ELR (cell line): ENCODE measurements at places on chromosomes 7 and 10.

DNA sequence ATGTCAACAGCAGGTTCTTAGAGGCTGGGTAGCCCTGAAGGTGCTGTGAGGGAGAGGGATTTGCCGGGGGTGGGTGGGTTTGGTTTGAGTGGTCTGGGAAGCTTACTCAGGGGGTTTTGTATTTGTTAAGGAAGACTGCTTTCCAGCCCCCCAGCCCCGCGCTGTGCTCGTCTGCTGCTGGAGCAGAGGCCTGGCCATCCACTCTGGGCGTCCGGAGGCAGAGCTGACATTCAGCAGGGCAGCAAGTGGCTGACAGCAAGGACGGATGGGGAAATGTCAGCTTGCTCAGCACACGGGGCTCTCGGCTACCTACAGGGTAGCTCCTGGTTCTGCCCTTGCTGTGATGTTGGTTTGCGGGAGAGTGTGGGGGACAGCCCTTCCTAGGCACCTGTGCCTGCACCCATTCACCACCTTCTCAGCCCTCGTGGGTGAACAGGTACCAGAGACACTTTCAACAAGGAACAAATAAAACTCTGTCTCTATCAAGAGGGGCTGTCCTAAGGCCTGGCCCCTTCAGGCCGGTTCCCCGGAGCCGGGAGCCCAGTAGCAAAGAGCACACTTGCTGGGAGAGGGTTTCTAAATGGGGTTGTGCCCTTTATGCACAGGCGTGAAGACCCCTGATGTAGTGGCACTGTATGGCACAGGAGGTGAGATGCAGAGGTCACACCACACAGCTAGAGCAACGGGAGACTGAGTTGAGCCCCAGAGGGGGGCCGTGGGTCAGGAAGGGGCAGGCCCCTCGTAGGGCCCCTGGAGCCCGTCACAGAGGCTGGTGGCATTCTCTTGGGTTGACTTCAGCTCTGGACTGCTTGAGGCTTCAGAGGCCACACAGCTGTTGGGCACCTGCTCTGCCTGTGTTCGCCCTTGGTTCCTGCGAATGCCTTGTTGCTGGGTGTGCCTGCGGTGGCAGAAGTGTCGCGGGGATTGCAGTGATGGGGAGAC lies 72.2 kb upstream of the SHH start:
- no peak for DNase-seq

- DNase-seq: peak; percentile 25
Measured at GRCh38 chr10:74371696-74372095, 220.7 kb downstream of the ADK start.

DNA sequence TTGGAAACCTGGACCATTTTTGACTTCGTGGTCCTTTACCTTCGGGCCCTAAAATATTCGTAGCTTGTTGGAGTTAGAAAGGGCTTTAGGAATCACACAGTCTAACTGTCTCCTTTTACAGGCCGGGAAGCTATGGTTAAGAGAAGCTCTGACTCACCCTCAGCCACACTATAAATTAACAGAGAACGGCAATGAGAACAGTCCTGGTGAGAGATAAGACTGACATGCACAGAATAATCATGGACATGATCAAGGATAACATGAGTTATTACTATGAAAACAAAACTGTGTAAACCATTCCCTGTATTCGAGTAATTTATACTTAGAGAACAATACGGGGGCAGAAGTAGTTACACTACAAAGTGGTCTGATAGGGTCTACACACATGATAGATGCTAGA lies 162.5 kb upstream of the MALRD1 start:
- DNase-seq: no peak

GRCh38 chr10:133309720-133310398 lies 1.1 kb downstream of the ZNF511 start:
- no peak for DNase-seq

DNA sequence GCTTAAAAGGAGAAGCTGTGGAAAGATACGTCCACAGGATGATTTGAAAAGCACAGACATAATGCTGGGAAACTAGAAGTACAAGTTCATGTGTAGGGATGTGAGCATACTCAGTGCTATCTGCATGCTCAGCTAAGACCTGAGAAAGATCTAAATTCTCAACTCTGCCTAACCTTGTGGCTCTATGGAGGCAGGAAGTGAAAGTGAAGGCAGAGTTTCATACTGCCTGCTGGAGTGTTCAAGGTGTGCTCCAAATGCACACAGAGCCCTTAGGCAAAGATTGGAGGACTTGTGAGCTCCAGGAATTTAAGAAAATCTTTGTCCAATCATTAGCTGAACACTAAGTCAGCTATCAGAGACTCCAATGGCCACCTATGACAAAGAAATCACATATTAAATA lies 190.9 kb downstream of the RNLS start:
- no peak for DNase-seq

DNA sequence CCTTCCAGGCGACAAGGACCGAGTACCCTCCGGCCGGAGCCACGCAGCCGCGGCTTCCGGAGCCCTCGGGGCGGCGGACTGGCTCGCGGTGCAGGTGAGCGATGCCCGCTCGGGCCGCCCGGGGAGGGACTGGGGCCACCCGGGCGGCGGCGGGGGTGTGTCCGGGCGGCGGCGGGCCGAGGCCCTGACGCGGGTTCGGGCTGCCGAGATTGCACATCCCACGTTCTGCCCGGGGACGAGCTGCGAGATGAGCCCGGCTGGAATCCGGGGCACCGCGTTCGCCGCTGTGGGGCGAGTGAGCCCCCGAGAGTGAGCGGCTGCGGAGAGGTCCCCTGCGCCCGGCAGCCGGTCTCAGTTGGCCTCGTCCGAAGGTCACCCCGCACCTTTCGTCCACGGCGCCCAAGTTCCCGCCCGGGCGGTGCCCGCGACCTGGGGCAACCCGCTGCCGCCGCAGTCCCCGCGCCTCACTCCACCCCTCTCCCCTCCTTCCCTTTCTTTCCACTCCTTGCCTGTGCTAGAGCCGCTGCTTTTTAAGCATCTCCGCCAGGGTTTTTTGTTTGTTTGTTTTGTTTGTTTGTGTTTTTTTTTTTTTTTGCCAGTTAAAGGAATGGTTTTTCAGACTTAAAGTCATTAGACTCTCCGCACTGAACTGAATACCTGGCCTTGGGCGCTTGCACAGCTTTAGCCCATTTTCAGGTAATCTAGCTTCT lies 515 bp downstream of the RALA start:
- DNase-seq: peak; percentile 39

DNA sequence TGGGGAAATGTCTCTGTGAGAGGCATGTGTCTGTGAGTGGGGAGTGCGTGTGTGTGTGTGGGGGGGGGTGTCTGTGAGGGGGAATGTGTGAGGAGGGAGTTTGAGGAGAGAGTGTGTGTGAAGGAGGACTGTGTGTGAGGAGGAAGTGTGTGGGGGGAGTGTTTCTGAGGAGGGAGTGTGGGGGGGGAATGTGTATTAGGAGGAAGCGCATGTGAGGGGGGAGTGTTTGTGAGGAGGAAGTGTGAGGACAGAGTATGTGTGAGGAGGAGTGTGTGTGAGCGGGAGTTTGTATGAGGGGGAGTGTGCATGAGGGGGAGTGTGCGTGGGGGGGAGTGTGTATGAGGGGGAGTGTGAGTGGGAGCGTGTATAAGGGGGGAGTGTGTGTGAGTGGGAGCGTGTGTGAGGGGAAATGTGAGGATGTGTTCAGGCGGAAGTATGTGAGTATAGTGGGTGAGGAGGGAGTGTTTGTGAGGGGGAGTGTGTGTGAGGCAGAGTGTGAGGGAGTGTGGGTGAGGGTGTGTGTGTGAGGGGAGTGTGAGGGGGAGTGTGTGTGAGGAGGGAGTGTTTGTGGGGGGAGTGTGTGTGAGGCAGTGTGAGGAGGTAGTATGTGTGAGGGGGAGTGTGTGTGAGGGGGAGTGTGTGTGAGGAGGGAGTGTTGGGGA lies 21.8 kb upstream of the PTPRN2 start:
- DNase-seq: no peak

GRCh38 chr7:142784096-142784495 lies 13.3 kb downstream of the PRSS2 start:
- peak; percentile 7 for DNase-seq

- peak; percentile 43 for DNase-seq
Measured at GRCh38 chr7:151404216-151405011, 5.4 kb downstream of the WDR86 start.

- DNase-seq: peak; percentile 37
Measured at GRCh38 chr10:3131098-3131497, 41.5 kb downstream of the PITRM1 start.

DNA sequence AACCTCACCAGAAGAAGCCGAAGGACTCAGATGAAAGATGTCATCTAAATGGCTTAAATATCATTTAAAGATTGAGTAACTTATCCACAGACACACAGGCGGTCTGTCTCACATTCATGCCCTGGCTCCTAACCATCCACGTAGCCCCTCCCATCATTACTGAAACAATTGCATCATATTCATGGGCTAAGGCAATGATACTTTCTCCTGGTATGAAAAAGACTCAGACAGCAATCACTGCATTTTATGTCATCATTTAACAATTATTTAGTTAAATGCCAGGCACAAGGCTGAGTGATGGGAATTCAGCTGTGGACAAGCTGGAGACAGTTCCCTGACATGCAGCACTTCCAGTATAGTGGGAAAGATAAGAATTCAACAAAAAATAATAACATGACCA lies 11.2 kb upstream of the TECTB start:
- peak; percentile 61 for DNase-seq

DNA sequence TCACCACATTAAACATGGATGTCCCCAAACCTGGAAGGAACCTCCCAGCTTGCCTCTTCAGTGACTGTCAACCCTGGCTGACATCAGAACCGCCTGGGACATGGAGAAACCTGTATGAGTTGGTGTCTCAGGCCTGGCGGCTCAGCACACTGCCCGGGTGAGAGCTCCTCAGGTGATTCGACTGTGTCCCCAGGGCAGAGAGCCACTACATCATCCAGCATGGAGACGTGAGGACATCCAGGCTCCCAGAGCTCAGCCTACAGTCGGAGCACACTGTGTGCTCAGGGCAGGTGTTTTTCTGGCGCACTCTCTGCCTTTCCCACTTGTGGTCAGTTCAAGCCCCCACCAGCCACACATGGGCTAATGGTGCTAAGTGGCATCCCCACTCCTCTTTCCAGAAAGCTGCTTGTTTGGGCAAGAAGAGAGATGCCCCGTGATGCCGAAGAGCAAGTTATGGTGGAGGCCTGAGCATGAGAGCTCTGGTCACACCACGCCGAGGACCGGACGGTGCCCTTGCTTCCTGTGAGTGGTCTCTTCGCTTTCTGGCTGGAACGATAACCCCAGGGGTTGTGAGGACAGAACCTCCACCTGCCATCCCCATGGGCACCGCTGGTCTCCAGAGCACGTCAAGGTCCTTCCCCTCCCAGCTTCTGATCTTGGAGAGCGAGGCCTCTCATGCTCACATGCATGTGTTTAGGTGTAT lies 38.5 kb downstream of the AMZ1 start:
- no peak for DNase-seq

- DNase-seq: no peak
Measured at GRCh38 chr10:50832171-50832751, 53.2 kb downstream of the A1CF start.

- DNase-seq: no peak
Measured at GRCh38 chr10:51260376-51260775, 186.1 kb downstream of the PRKG1 start.

GRCh38 chr7:90738249-90738648 lies 142.1 kb downstream of the CDK14 start:
- no peak for DNase-seq

DNA sequence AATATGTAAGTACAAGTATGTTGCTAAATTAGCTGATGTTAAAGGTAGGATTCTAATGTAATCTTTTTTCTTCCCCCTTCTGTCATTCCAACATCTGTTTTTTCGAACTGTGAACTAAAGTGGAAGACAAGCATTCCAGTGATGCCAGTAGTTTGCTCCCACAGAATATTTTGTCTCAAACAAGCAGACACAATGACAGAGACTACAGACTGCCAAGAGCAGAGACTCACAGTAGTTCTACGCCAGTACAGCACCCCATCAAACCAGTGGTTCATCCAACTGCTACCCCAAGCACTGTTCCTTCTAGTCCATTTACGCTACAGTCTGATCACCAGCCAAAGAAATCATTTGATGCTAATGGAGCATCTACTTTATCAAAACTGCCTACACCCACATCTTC lies 62.7 kb downstream of the WAC start:
- no peak for DNase-seq

- DNase-seq: peak; percentile 43
Measured at GRCh38 chr10:33195608-33196376, 138.7 kb downstream of the NRP1 start.

DNA sequence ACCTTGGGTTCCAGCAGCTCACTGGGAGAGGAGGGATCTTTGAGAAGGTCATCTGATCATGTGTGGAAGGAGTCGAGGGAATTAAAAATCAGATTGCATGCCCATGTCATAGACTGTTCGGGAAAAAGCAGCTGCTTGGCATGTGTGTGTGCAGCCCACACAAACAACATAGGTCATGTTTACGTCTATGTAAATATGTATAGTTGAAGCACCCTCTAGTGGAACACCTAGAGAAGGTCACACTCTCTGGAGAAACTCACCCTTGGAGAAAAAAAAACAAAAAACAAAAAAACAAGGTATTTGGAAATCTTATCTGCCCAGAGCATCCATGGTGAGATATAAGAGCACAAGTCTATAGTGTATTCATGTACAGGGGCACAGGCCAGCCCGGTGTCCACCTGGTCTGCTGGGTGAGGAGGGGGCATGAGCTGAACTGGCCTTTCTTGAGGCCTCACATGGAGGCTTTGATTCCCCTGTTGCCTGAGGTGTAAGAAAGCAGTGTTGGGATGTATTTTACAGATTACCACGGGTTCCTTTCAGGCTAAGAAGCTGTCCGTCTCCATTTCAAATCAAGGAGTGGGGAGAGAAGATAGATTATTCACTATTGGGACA lies 98.0 kb downstream of the NPY start:
- peak; percentile 70 for DNase-seq

DNA sequence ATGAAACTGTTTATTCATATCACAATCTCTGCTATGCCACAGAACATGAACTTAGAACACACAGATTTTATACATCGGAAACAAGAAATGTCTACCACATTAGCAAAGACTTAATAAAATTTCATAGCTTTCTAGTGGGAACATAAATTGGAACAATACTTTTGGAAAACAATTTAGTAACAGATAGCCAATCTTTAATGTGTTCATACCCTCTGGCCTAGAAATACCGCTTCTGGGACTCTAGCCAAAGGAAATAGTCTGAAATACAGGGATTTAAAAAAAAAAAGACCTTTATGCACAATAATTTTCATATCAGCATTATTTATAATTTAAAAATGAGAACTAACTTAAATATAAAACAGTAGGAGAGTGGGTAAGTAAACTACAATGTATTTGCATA lies 168.5 kb downstream of the PLXNA4 start:
- no peak for DNase-seq

- DNase-seq: no peak
Measured at GRCh38 chr7:106658316-106659165, 2.4 kb downstream of the CCDC71L start.

DNA sequence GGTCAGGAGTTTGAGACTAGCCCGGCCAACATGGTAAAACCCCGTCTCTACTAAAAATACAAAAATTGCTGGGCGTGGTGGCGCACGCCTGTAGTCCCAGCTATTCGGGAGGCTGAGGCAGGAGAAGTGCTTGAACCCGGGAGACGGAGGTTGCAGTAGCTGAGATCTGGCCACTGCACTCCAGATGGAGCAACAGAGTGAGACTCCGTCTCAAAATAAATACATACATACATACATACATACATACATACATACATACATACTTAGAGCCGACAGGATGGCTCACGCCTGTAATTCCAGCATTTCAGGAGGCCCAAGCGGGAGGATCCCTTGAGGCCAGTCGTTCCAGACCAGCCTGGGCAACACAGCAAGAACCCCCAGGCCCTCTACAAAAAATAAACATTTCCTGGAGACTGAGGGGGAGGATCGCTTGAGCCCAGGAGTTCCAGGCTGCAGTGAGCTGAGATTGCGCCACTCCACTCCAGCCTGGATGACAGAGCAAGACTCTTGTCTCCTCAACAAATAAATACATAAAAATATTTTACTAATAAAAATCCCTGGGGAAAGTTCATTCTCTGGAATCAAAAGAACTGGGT lies 90.9 kb upstream of the TNRC18 start:
- no peak for DNase-seq
